ENCODE measurements at places on chromosomes 6 and 20. TPM values are rescaled to one million over a fixed set of nuclear protein-coding genes. Genes with fewer than 3 reads are reported as not detected.

Gene GABRR1
- total RNA-seq: not detected

Gene KIAA1586
- 17.3 TPM for total RNA-seq

Gene IL20RA
- 7.5 TPM for total RNA-seq

Gene SEMG1
- not detected for total RNA-seq

Gene ARMH2
- not detected for total RNA-seq

Gene CENPW
- total RNA-seq: 1.8 TPM

Gene CGA
- total RNA-seq: not detected

Gene LTB
- total RNA-seq: 1.8 TPM

Gene SLC52A3
- 1.9 TPM for total RNA-seq

All from ovary (tissue), 10 donors.